Fibroblast of skin of abdomen (primary cell): ENCODE measurements at places on chromosomes 7 and 10.
A peak's percentile ranks its signal among the peaks of the same experiment; 100 is the strongest.

GRCh38 chr7:6613706-6614105 is 1.7 kb upstream of the ZNF853 start:
- DNase-seq = no peak

GRCh38 chr10:70126700-70127395 is 5.8 kb downstream of the AIFM2 start:
- DNase-seq = no peak

GRCh38 chr7:11485636-11486035 is 346.4 kb downstream of the THSD7A start:
- no peak for DNase-seq

- no peak for DNase-seq
Measured at GRCh38 chr7:7978860-7979259, 10.3 kb downstream of the GLCCI1 start.

DNA sequence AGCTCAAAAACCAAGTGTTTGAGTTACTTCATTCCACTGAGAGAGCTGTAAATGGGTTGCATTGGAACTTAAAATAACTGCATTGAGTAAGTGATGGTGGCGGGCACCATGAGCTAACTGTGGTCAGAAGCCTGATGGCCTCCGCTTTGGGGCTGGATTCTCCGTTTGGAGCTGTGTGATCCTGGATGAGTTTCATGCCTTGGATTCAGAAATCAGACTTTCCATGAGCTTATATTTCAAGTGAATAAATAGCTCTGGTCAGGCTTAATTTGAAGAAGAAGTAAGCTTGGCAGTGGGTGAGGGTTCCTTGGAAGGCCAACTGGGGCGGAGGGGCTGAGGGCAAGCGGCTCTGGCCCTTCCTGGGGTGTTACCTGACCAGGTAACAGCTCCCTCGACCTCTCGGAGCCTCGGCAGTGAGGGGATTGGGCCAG is 5.6 kb downstream of the HTRA1 start:
- DNase-seq = no peak

DNA sequence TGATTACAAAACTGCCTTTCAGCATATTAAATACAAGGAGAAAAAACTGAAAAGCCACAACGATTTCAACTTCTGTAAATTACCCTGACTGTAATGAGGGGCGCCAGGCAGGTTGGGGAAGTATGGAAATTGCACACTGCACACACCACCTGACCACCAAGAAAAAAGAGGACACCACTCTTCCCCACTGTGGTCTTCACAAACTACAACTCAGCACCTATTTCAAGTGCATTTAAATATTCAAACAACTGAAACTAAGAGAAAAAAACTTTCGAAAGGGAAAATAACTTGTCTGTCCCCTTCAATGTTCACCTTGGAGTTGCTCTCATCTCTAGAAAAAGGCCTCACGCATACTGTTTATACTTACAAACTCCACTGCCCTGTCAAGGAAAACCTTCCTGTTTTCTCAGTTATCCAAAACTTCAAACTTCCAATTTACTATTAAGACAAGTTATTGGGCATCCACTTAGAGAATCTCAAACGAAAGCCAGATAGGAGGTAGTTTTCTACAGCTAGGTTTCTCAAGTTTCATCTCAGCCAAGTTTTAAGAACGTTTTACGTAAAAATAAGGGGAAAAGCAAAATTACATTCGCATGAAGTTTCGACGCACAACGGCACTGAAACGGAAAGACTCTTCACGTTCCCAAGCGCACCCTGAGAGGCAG is 1.4 kb downstream of the LARP4B start:
- DNase-seq = no peak

DNA sequence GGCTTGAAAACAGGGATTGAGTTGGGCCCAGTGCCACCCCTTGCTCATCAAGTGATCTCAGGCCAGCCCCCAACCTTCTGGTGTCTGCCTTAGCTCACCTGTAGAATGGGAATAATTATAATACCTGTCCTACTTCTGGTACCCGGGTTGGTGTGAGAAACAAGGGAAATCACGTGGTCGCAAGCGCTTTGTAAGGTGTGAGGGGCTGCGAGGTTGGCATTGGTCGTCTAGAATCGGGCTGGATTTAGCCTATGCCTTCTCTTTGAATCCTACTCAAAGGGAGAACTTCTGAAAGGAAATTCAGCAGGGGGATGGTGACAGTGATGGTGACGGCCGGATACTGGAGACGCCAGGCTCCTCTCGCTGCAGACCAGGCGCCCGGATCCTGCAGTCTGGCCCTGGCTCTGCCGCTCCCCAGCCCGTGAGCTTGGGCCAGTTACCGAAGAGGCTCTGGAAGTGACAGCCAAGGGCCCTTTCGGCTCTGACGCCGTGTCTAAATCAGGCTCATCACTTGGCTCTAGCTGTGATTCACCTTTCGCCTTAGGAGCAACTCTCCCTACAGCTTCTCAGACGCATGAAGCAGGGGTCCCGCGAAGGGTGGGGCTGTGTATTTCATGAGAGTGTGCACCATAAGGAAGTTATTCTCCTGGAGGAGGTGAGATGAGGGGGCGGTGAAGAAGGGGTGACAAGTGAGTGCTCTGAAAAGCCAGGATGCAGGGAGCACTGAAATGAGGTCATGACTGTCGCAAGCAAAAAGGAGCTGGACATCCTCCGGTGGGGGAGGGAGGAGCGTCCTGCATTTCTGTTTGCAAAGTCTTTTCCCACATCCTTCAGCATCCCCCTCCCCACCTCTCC is 4.0 kb upstream of the CREB5 start:
- no peak for DNase-seq

DNA sequence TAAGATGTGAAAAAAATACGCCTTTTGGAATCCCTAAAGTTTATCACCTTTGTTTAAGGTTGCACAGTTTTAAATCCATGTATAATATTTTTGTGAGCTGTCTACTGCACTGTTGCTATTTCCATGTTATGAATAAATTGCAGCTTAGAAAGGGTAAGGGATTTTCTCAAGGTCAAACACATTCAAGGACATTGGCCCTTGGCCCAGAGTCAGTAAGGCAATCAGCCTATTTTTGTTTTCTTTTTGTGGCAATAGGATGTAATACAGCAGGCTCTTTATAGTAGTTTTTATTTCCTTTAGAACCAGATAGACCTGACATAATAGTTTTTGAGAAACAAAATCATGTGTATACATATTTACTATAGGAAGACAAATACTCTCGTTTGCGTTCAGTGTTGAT is 219.8 kb downstream of the ACTR3B start:
- DNase-seq = no peak

- no peak for DNase-seq
Measured at GRCh38 chr7:158805937-158806336, 23.4 kb downstream of the ESYT2 start.

DNA sequence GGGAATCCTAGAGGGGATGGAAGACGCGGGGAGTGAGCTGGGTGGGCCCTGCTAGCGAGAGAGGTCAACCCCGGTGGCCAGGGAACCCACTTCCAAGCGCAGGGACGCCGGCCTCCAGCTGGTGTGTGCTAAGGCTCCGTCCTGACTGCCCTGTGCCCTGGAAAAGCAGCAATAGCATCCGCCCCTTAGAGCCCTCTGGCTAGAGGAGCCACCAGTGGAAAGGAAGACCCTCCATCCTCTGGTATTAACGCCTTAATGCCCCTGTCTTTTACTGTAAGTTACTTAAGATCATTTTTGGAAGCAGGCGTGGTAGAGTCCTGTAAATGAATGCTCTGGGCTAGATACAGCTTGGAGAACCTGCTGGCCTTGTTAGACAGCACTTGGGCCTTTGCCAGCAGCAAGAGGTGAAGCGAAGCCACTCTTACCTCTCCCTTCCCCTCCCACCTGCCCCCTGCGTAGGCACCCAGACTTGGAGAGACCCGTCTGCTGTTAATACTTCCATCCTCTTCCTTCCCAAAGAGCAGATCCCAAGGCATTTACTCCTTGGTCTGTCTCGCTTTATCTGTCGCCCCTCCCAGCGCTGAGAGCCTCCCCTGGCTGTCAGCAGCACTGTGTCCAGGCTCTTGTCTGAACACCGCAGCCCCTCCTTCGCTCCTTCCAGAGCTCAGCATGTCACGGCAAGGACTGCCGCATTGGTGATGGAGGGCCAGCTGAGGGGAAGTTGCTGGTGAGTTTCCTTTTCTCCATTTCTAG is 4.6 kb downstream of the REPIN1 start:
- no peak for DNase-seq

GRCh38 chr7:18829858-18830285 is 287.6 kb downstream of the TWIST1 start:
- peak; percentile 77 for DNase-seq

GRCh38 chr7:40244226-40244625 is 109.4 kb downstream of the SUGCT start:
- no peak for DNase-seq

GRCh38 chr10:97095701-97096260 is 90.0 kb downstream of the SLIT1 start:
- no peak for DNase-seq

DNA sequence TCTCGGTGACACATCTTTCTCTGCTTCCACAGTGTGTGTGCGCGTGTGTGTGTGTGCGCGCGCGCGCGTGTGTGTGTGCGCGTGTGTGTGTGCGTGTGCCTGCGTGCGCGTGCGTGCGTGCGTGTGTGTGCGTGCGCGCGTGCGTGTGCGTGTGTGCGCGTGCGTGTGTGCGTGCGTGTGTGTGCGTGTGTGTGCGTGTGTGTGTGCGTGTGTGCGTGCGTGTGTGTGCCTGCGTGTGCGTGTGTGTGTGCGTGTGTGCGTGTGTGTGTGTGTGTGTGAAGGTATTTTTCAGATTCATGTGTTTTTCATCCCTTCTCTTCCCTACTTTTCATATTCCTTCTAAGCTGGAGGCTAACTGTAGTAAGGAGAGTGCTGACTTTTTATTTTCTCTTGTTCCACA is 148.4 kb downstream of the CREB5 start:
- DNase-seq = no peak

DNA sequence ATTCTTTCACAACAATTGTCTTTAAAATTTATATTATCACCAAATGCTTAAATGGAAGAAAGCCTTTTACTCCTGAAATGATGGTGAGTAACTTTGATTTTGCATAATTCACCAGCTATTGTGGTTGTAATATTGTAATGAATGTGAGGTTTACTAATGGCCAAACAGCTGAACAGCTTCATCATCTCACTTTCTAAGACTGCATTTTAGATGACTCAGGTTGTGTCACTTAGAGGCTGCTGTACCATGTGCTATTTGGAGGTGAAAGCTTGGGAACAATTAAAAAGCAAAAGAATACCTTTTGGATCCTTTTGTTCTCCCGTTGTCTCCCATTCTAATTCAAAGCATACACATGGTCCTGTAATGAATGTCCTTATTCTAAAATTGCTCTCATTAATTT is 604.0 kb upstream of the PFKP start:
- DNase-seq = peak; percentile 31

GRCh38 chr10:99927721-99928280 is 81.9 kb downstream of the DNMBP start:
- DNase-seq = no peak

- no peak for DNase-seq
Measured at GRCh38 chr7:121343302-121343701, 14.5 kb downstream of the WNT16 start.

DNA sequence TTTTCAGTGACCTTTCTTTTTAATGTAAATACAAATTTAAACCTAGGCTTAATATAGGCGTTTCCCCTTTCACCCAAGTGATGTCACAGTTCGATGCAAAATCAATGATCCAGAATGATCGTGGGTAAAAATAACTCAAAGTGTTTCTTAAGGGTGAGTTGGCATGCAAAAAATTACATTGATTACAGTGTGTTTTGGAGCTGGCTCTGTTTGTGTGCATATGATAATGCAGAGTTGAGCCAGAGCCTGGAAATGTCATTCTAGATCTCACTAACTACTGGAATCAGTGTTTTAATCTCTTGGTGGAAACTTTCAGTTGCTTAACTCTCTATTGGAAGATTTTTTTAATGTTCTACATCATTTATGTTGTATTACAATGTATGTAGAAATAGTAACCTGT is 72.5 kb upstream of the MXI1 start:
- DNase-seq = no peak

DNA sequence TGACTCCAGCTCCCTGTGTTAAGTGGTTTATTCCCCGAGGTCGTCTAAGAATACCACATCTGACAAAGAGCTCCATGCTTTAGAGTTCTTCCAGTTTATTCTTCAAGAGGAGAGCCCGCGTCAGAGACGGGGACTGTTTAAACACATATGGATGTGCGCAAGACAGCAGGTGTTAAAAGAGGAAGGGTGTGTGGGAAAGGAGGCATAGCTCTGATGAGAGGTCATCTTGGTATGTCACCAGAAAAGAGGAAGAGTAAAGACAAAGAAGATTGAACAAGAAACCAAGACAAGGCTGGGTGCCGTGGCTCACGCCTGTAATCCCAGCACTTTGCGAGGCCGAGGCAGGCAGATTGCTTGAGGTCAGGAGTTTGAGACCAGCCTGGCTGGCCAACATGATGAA is 258.7 kb downstream of the CCDC3 start:
- DNase-seq = no peak

GRCh38 chr7:68734431-68734830 is 863.8 kb upstream of the AUTS2 start:
- peak; percentile 9 for DNase-seq
